Activated T-helper 1 cell treated with Interleukin-2 at 50 U/mL for 16 hours (primary cell): ENCODE measurements at places on chromosomes 2 and 18.

DNA sequence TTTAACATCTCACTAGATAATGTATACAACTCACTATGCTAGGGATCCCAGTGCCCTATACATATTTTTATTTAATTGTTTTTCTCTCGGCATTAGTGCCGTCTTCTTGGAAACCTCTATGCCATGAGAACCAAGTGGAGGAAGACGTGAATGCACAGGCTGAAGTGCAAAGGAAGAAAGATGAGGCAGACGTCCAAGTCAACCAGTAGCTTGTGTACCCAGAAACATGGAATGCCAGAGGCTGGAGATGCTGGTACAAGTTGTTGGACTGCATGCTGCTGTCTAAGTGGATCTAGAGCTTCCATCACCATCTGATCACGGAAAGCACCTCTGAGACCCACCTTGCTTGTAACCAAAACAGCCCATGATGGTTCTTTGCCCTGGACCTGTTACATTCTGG is 12.5 kb upstream of the GEMIN6 start:
- no peak for DNase-seq

GRCh38 chr2:111671426-111672150 is 212.4 kb downstream of the ANAPC1 start:
- DNase-seq, result no peak

GRCh38 chr2:171723716-171724683 is 36.7 kb downstream of the DYNC1I2 start:
- DNase-seq, result no peak

DNA sequence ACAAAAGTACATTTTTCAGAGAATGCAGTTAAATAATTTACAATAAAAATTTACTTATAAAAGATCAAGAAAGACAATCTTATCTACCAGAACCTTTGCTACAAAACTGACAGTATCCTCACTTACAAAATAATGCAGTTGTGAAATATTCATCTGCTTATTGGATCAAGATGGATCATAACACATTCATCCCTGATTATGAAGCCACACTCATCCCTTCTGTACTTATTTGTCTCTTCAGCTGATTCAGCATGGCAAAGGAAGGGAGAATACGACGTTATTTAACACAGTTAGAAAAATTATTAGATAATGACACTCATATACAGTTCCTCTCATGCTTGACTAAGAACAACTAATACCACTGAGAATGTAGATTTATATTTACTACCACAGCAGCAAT is 46.4 kb downstream of the TCF4 start:
- no peak for DNase-seq

- no peak for DNase-seq
These were observed 90.3 kb downstream of the RTP5 start for GRCh38 chr2:241959751-241960269.

DNA sequence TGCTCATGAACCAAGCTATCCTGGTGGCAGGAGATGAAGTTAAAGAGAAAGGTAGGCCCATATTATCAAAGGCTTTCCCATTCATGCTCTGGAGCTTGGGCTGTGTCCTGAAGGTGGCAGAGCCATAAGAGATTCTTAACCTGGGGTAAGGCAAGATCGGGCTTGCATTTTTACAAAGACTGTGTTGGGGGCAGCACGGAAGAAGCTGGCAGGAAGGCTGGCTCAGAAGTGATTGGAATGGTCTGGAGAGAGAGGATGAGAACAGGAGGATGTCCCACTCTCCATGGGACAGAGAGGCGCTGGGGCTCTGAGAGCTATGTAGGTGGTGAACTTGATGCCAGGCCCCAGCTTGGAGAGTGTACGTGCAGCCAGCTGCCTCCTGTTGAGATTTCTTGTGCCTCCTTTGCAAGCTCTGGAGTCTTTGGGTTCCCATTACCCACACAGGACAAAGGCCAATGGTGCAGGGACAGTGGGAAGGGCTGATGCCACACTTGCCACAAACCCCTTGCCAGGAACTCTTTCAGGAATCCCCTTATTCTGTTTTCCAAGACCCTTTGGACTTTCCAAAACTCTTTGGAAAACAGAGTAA is 40.6 kb upstream of the FZD5 start:
- no peak for DNase-seq

GRCh38 chr2:214631406-214631805 is 178.1 kb downstream of the BARD1 start:
- no peak for DNase-seq

- no peak for DNase-seq
These were observed 10.7 kb upstream of the CCDC88A start for GRCh38 chr2:55430211-55430975.

- DNase-seq, result no peak
These were observed 6.0 kb upstream of the GLI2 start for GRCh38 chr2:120729406-120730399.

DNA sequence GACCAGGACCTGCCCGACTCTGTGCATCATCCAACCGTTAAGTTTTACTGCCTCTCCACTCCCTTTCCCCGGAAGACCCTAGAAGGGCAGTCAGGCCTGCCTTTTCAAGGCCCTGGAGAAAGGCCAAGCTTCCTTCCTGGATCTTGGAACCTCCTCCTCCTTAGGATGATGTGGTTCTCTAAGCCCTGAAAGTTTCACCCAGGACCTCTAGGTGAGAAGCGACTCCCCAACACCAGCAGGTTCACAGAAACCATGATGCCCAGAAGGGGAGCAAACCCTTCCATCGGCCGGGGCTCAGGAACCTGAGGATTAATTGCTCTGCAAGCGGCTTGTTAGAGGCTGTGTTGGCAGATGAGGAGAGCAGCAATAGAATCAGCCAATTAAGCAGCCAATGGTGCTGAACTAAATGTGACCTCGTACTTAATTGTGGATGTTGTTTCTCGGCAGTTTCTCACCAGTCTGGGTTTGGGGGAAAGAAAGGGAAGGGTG is 94.2 kb upstream of the FZD7 start:
- DNase-seq, result no peak

GRCh38 chr18:48776641-48777025 is 174.1 kb downstream of the SMAD7 start:
- no peak for DNase-seq

DNA sequence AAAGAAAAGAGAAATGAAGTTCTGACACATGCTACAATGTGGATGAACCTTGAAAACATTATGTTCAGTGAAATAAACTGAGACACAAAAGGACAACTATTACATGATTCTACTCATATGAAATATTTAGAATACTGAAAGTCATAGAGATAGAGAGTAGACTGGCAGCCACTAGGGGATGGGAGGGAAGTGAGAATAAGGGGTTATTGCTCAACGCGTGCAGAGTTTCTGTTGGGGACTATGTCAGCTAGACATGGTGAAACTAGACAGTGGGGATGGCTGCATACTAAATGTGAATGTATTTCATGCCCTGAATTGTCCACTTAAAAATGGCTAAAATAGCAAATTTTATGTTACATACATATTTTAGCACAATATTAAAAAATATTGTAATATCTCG is 108.7 kb upstream of the ATL2 start:
- no peak for DNase-seq

DNA sequence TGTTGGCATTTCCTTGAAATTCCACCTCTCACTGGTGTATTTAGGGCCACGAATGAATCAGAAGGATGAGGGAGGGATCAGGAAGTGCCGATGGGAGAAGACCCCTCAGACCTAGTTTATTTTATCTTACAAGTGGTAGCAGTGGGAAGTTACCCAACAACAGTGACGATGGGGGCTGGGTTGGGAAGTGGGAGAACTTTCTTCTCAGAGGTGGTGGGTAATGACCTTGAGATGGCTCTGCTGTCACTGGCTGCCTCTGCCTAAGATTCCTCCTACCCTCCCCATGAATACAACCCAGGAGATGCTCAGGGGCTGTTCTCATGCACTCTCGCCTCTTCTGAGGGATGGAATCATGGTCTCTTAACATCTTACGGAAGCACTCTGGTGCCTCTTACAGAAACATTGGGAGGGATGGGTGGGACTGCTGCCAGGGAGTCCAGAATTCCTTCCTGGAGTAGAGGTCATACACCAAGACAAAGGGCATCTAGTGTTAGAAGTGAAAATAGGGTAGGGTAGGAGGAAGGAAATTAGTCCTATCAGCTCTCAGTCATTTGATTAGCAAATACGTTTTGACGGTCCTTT is 58.5 kb upstream of the TXNDC2 start:
- DNase-seq, result no peak

GRCh38 chr18:62001396-62001795 is 108.6 kb upstream of the RNF152 start:
- DNase-seq, result no peak

GRCh38 chr2:178917555-178917954 is 110.3 kb upstream of the TTN start:
- no peak for DNase-seq

DNA sequence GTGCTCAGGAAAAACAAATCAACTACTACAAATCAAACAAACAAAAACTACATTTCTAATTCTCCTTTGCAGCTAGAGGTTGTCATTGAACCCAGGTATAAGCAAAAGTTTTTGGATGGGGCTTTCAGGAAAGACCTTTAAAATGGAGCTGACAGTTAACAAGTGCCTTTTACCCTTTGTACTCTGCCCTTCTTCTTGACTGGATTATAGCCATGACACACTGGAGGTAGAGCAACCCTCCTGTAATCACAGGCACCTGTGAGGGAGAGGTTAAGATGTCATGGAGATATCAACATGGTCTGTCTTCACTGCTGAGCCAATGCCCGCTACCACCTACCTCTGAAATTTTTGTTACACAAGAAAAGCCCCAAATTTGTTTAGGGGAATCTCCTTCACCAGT is 100.0 kb upstream of the GLS start:
- no peak for DNase-seq

DNA sequence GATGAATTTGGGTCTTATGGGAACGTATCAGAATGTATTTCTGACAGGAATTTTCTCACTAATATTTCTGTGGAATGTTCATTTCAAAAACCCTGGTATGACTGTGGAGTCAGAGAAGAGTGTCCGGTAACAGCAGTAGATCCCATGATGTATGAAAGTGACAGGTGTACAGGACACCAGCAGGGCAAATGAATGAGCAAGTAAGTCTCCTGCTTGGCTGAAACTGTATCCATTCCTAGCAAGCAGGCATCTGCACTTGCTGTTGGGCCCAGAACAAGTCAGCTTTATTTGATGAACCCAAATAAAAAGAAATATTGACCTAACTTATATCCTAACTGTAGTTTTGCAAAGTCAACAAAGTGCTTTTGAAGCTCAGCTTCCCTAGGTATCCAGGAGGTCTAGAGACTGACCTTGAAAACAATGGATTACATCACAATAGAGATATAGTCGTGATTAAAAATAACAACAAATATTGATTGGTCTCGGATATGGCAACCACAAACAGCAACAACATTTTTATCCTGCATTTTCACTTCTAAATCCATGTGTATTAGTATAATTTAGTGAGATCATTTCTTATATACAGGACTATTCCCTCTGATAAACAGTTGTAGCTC is 37.6 kb downstream of the NXPH2 start:
- no peak for DNase-seq

DNA sequence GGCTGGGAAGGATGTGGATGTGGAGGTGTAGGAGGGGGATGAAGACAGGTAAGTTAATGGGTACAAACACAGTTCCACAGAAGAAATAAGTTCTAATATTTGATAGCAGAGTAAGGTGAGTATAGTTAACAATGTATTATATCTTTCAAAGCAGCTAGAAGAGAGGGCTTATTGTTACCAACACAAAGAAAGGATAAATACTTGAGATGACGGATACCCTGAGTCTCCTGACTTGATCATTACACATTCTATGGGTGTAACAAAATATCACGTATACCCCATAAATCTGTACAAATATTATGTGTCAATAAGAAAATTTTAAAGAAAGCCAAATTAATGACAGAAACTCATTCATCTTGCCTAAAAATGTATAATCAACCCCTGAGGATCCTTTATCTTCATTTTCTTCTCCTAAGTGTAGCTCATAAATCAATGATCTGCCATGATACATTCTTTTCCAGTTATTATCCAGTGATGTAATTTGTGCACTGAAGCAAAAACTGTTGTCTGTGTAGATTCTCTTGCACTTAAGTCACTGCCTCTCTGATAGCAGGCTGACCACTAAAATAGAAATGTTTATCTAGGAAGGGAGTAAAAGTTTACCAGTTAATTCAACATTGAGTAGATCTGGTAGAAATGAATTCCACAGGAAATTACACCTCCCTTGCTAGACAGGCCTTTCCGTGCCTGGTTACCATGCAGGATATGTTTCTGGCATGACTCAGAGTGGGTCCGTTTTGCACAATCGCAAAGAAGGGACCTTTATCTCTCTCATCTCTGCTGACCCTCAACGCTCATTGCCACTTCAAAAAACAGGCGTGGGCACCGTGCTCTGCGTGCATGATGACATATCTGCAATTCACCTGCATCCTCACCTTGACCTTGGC is 249.7 kb upstream of the NCKAP5 start:
- DNase-seq, result no peak

GRCh38 chr2:104378853-104379374 is 475.0 kb upstream of the POU3F3 start:
- DNase-seq, result no peak

DNA sequence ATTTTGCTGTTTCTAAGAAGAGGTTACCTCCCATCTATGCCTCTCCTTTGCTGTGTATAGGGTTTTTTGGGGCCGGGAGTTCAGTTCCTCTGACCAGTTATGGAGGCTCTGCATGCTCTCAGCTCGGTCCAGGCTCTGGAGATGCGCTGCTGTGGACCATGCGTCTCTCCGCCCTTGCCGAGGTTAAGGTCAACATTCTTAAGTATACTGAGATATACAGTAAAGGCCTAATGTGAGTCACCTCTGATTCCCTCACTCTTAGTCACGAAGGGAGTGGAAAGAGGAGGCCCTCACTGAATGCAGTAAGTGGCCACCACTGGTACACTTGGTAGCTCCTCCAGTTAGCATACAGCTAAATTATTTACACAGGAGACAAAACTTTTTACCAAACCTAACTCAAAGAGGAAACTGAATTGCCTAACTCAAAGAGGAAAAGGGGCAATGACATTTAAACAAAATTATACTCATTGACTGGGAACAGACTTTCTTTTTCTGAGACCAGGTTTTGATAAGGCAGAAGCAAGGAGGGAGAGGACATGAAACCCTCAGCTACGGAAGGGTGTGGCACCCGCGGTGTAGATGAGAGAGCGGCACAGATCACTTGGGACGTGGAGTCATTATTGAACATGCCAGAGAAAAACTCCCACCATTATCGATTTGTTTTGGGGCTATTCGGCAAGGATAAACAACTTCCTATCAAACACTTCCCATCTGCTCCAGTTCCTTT is 98.7 kb downstream of the COPS8 start:
- no peak for DNase-seq

DNA sequence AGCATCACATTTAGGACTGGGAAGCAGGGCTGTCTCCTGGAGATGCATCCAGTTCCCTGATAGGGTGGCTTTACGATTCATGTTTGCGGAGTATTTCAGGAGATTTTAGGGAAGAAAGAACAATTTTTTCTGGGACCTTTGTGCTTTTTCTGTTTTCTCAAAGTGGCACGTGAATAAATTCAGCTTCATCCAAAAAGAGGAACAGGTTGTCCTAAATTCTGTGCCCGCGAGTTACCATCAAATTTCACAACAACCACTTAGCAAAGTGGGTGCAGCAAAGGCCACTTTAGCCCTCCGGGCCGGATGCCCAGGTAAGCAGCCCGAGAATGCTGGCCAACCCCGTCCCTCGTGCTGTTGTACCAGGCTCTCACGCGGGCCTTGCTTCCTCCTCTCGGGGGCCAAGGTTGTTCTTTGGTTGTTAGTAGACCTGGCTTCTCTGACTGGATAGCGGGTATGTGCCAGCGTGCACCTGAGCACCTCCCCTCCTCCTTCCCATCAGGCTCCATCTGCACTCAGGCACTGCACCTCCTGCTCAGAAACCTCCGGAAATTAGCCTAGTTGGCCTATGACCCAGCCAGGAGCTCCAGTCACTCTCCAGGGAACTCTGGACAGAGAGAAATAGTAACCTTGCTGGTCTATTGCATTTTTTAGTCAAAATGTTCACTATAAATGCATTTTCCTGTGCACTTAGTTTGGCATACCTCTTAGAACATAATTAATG is 83.0 kb downstream of the CMPK2 start:
- no peak for DNase-seq
